ENCODE measurements at places on chromosomes 13 and 19. TPM values are rescaled to one million over a fixed set of nuclear protein-coding genes. Genes with fewer than 3 reads are reported as not detected.

GRCh38 chr13:113851480-113851803, 12.4 kb downstream of the GAS6 start:
- H3K27me3 ChIP-seq = peaks cover 2% of the 10 kb centered on the region
- H3K4me1 ChIP-seq = peaks cover 8% of the 10 kb centered on the region
- H3K27ac ChIP-seq = no peak overlapping the region
- no peaks in the 10 kb centered on the region for H3K36me3 ChIP-seq
- H3K4me3 ChIP-seq = no peak overlapping the region

GRCh38 chr19:45955905-45956608, 17.6 kb downstream of the NOVA2 start:
- peaks cover 10% of the 10 kb centered on the region for H3K36me3 ChIP-seq
- peak overlapping the region; percentile 98 for H3K27ac ChIP-seq
- H3K27me3 ChIP-seq = peaks cover 27% of the 10 kb centered on the region
- H3K4me3 ChIP-seq = no peak overlapping the region
- peaks cover 58% of the 10 kb centered on the region for H3K4me1 ChIP-seq

- no peaks in the 10 kb centered on the region for H3K4me1 ChIP-seq
- DNase-seq = no peak
These were observed 14.5 kb downstream of the EPN1 start for GRCh38 chr19:55689411-55690108.

DNA sequence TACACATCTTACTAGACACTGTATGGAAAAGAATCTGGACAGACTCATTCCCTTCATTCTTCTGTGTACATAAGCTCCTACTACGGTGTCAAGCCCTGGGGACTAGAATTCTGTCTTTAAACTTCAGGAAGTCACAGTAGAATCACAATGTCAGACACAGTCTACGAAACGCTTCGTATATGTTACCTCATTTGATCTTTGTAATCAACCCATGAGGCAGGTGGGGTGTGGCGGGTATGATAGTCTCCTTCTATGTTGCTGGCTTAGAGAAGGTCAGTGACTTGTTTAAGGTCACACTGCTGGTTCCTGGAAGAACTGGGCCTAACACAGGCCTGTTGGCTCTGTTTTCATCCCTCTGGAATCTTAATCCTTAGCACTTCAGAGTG, 32.2 kb upstream of the TPT1 start:
- H3K36me3 ChIP-seq = no peaks in the 10 kb centered on the region
- DNase-seq = no peak
- H3K27ac ChIP-seq = peak overlapping the region; percentile 97
- H3K27me3 ChIP-seq = peaks cover 13% of the 10 kb centered on the region
- peak overlapping the region; percentile 77 for H3K4me3 ChIP-seq

DNA sequence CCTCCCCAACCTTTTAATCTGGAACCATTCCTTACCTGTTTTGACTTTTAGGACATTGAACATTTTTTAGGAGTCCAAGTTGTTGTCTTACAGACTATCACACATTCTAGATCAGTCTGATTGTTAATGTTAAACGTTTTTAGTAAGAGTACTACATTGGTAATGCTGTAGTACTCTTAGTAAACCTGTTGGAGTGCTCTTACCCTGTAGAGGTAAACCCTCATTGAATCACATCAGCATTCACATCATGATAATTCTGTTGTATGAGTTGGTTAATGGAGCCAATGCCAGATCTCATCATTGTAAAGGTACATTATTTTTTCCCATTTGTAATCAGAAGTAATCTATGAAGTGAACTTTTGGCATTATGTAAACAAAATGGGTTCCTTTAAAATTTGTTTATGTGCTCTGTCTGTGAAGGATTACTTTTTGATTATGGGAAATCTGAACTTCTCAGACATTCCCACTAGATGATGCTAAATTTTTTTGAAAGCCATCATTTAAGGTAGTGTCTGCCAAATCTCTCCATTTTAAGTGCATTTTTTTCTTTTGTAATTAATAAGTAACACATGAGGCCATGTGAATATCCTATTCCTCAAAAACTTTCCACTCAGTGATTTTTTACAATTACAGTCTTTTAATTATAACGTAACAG, 55.2 kb downstream of the VWA8 start:
- no peaks in the 10 kb centered on the region for H3K4me1 ChIP-seq
- no peak overlapping the region for H3K27ac ChIP-seq
- H3K36me3 ChIP-seq = no peaks in the 10 kb centered on the region
- DNase-seq = no peak
- no peaks in the 10 kb centered on the region for H3K27me3 ChIP-seq

GRCh38 chr13:113151745-113152690, 6.4 kb upstream of the PROZ start:
- H3K4me3 ChIP-seq = peak overlapping the region; percentile 79
- H3K4me1 ChIP-seq = peaks cover 5% of the 10 kb centered on the region
- peaks cover 10% of the 10 kb centered on the region for H3K27me3 ChIP-seq

DNA sequence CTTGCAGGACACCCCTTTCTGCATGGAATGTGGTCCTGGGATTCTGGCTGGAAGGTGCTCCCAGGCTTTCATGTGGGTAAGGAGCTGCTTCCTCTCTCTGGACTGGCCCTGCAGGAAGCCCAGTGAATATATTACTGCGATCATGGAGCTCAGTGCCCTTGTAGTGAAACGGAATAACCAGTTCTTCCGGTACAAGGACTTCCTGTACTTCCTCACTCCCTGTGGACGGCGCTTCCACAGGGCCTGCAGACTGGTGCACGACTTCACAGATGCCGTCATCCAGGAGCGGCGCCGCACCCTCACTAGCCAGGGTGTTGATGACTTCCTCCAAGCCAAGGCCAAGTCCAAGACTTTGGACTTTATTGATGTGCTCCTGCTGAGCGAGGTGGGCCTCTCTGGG, 8.0 kb downstream of the CYP4F8 start:
- DNase-seq = no peak
- no peak overlapping the region for H3K4me3 ChIP-seq
- H3K27ac ChIP-seq = no peak overlapping the region
- H3K27me3 ChIP-seq = peaks cover 5% of the 10 kb centered on the region

- no peak for DNase-seq
- H3K27me3 ChIP-seq = peaks cover 9% of the 10 kb centered on the region
- no peaks in the 10 kb centered on the region for H3K36me3 ChIP-seq
- H3K27ac ChIP-seq = no peak overlapping the region
- peaks cover 11% of the 10 kb centered on the region for H3K4me1 ChIP-seq
- no peak overlapping the region for H3K4me3 ChIP-seq
These were observed 3.8 kb upstream of the KMT2B start for GRCh38 chr19:35713904-35714495.

DNA sequence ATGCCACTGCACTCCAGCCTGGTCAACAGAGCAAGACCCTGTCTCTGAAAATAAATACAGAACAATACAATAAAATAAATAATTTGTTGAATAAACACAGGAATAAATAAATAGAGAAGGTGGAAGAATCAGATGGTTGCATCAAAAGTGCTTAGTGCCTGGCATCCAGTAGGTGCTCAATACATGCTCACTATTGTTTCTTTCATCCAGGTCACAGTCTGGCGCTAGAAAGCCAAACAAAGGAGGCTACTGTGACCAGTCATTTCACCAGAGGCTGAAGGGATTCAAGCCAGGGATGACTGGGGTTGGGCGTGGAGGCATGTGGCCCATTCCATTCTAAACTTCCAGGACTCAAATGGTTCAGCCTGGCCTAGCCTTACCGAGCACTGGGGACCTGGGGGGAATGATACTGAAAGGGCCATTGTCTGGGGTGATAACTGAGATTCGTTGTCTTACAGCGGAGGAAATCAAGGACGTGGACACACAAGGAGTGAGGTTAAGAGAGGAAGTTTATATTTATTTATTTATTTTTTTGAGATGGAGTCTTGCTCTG, 3.6 kb upstream of the NDUFB7 start:
- H3K27me3 ChIP-seq = peaks cover 4% of the 10 kb centered on the region
- H3K27ac ChIP-seq = no peak overlapping the region
- peaks cover 7% of the 10 kb centered on the region for H3K4me1 ChIP-seq
- no peak overlapping the region for H3K4me3 ChIP-seq
- no peaks in the 10 kb centered on the region for H3K36me3 ChIP-seq

DNA sequence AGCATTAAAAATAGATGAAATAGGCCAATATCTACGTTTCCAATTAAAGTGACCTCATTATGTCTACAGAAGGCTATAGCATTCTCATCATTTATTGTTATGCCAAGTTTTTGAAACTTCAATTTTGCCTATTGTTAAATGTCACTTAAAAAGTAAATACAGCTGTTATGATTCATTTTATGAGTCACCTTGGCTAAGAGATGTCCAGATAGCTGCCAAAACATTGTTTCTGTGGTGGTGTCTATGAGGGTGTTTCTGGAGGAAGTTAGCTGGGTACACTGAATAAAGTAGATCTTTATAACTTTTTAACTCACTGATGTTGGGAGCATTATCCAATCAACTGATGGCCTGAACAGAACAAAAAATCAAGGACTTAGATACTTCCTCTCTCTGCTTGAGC, 1209.7 kb upstream of the PCDH9 start:
- no peaks in the 10 kb centered on the region for H3K4me1 ChIP-seq
- H3K27ac ChIP-seq = no peak overlapping the region
- DNase-seq = no peak
- H3K27me3 ChIP-seq = no peaks in the 10 kb centered on the region
- H3K4me3 ChIP-seq = no peak overlapping the region
- H3K36me3 ChIP-seq = no peaks in the 10 kb centered on the region

DNA sequence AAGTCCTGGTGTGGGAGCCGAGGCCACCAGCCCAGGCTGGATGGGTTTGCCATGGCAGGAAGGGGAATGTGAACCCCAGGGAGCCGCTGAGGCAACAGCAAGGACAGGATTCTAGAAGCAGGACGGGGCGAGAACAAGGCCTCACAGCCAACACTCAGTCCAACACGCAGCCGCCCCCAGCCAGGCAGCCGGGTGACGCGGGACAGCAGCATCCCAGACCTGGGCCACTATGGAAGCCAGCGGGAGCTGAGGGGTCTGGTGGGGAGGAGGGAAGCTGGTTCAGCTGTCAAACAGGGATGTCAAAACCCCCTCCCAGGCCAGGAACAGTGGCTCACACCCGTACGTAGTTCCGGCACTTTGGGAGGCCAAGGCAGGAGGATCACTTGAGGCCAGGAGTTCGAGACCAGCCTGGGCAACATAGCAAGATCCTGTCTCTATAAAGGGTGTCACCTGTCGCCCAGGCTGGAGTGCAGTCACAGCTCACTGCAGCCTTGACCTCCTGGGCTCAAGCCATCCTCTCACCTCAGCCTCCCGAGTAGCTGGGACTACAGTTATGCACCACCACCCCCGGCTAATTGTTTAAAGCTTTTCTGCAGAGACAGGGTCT, 6.8 kb downstream of the MEX3D start:
- H3K27ac ChIP-seq = no peak overlapping the region
- H3K4me1 ChIP-seq = peaks cover 12% of the 10 kb centered on the region
- no peak overlapping the region for H3K4me3 ChIP-seq
- H3K27me3 ChIP-seq = peaks cover 4% of the 10 kb centered on the region
- H3K36me3 ChIP-seq = no peaks in the 10 kb centered on the region

DNA sequence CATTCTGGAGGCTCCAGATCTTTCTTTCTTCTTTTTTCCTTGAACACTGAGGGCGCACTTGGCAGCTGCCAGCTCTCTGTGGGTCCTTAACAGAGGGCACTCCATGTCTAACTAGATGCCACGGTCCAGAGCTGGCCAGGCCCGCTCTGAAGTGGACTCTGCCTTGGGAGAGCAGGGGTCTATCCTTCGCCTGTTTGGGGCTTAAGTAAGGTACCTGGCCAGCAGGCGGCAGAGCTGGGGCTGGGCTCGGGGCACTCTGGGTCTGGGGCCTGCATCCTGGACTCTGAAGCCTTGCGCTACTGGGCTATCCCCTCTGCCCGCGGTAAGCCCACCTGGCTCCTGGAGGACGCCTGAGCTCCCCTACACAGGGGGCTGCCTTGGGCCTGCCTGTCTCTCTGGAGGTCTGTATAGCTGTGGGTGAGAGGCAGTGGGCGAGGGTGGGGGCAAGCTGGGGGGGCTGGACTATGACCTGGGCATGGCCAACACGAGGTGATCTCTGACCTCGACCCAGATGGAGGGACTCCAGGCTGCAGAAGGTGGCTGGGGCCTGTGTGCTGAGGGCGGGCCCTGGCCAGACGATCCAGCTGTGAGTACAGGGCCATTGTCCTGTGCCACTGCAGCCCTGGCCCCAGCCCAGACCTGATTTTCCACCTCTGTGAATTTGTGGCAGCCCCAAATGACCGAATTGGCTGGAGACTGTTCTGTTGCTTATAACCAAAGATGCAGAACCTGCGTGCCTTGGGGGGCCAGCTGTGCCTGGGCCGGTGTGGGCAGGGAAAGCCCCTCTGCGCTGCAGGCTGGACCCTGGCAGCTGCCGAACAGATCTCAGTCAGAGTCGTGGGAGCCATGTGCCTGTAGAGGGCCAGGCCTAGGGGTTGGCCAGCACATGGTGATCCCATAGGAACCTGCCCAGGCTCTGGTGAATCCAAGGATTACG, 26.5 kb downstream of the CEBPG start:
- H3K36me3 ChIP-seq = no peaks in the 10 kb centered on the region
- no peak overlapping the region for H3K4me3 ChIP-seq
- H3K4me1 ChIP-seq = peaks cover 4% of the 10 kb centered on the region
- H3K27ac ChIP-seq = no peak overlapping the region
- peaks cover 2% of the 10 kb centered on the region for H3K27me3 ChIP-seq

DNA sequence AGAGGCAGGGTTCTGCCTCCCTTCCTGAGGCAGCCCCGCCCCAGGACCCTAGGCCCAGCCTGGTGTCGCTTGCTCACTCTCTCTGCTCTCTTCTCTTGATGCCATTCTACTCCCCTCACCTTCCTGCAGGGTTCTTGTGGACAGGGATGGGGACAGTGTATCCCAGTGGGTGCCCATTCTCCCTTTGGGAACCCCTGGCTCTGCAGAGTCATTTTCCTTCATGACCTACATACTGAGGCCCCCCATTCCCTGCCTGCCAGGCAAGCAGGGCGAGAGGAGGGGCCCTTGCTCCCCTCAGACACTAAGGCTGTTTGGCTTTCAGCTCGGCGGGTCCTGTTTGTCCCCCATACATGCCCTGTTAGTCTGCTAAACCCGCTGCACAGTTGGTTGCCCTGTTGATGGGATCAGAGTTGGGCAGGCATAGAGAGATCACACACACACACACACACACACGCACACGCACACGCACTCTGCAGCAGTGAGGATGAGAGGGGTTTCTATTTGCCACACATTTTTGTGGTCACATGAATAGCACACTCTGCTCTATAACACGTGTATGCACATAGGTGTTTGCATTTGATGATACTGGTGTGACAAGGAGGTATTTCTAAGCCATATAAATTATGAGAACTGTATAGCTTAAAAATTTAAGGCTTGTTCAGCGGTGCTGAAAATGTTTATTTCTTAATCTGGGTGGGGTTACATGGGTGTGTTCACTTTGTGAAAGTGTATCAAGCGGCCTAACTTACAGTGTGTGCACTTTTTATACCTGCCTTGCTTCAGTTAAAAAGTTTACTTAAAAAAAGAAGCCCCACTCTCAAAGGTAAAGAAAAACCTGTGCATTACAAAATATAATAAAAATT, 20.3 kb downstream of the NFIX start:
- H3K4me3 ChIP-seq = no peak overlapping the region
- DNase-seq = no peak
- H3K4me1 ChIP-seq = peaks cover 15% of the 10 kb centered on the region
- no peaks in the 10 kb centered on the region for H3K36me3 ChIP-seq

GRCh38 chr19:44847144-44848035, 1.3 kb downstream of the NECTIN2 start:
- peak overlapping the region; percentile 92 for H3K4me3 ChIP-seq
- H3K27me3 ChIP-seq = peaks cover 7% of the 10 kb centered on the region
- H3K36me3 ChIP-seq = no peaks in the 10 kb centered on the region
- DNase-seq = peak; percentile 56
- H3K4me1 ChIP-seq = peaks cover 21% of the 10 kb centered on the region

GRCh38 chr19:14325863-14326262, 55.4 kb upstream of the ADGRE5 start:
- no peaks in the 10 kb centered on the region for H3K4me1 ChIP-seq
- H3K4me3 ChIP-seq = no peak overlapping the region
- H3K36me3 ChIP-seq = peaks cover 4% of the 10 kb centered on the region
- H3K27ac ChIP-seq = no peak overlapping the region
- H3K27me3 ChIP-seq = peaks cover 5% of the 10 kb centered on the region
- DNase-seq = no peak

MIR17HG gene
- 14.5 TPM for total RNA-seq

PRR19 gene
- 1.6 TPM for total RNA-seq

SHC2 gene
- 343 TPM for total RNA-seq

PRTN3 gene
- not detected for total RNA-seq

CEACAM16 gene
- total RNA-seq = not detected

All from glutamatergic neuron (in vitro differentiated cells).